ENCODE measurements at places on chromosomes 12 and 14.

GRCh38 chr12:93404961-93405849, 27.5 kb downstream of the NUDT4 start:
- DNase-seq, result no peak

GRCh38 chr12:33052141-33053051, 155.8 kb upstream of the PKP2 start:
- no peak for DNase-seq

DNA sequence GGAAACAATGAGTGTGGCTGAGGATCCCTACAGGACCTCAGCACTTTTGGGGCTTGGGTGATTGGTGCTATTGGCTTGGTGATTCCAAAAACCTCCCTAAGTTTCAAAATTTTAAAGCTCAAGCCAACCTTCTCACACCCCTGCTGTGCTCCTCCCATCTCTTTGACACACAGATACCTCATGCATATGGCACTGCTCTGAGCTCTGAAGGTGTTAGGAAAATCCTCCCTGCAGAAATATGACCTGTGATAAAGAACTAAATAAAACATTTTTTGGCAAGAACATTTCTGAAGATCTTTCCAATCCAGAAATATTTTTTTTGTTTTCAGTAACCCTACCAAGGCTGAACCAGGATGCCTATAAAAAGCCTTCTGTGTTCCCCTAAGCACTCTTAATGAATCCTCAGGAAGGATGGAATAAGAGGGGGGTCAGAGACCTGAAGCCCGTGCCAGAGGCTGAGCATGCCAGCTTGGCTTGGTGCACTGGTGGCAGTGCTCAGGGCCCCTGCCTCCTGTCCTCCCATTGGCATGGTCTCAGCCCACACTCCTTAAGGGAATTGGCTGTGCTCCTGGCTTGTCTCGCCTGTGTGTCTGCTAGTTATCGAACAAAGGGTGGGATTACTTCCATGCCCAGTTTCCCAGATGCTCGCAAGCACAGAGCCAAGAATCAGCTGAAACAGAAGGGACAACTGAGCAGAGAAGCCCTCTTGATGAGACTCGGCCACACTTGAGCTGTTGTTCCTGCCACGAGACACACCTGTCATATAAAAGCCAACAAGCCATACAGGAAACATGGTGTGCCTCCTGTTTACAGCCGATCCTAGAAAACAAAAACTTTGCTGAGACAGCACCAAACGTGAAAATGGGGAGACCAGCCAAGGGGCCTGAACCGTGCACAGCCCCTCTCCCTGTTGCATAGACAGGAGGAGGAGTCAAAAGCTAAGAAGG, 132.7 kb upstream of the EEA1 start:
- DNase-seq, result no peak

DNA sequence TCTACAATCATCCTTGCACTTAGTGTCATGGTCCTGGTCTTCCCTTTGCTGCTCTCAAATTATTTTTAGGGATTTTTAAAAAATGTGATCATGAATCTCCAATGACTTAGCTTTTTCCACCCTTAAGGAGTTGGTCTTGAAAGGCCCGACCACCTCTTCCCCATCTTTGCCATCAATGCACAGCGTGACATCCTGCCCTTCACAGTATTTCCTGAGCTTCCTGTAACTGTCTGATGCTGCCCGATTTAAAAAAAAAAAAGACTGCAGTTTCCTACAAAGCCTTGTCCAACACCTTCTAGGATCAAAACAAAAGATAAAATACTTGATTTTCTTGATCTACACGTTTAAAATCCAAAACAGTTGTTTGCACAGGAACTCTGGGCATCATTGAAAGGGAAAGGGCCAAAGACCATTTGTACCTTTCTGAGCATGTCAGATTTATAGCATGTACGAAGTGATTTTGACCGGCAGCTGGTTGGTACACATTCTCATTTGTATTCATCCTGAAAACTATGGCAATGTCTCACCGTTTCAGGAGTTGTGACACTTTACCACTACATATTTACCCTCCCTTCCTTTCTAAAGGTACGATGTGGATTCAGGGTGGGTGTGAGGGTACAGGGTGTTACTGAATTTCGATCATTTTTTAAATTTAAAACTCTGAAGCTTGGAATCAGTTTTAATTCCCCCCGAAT, 7.4 kb upstream of the ELK3 start:
- no peak for DNase-seq

DNA sequence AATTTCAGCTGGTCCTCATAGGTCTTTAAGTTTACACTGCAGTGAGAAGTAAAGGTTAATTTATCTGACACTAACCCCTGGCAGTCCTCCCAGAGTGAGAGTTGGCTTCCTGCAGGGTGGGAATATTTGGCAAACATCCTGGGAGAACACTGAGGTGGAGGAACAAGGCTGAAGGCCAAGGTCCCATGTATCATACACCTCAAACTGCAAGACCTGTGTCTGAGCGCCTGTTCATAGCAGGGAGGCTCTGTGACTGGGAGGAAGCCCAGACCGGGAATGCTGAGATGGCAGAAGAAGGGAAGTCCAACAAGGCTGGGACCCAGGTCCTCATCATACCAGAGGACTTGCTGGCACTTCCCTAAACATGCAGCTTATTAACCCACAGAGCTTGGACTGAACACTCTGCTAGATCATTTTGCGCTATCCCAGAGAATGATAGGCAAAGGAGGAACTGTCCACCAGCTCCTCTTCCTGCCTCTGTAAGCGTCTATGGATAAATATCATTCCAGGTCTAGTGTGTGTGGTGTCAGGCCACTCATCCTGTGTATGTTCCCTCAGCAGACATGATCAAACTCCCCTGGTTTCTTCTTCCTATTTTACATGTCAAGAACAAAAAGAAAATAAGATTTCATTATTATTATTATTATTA, 199.6 kb upstream of the CNOT2 start:
- DNase-seq, result no peak

DNA sequence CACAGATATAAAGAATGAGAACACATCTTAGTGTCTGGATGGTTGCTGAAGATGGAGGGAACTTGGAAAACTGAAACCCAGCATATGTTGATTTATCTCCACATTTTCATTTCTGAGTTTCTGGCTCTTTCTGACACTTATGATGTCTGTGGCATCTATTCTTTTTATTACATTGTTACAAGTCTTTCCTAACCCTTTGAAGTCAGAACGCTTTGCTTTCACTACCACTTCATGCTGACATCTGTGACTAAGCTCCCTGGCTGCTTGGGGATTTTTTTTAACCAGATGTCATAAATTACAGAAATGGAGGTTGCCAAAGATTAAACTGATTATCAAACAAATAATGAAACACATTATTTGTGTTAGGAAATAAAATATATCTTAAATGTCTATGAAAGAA, 188.7 kb downstream of the KITLG start:
- peak; percentile 19 for DNase-seq

DNA sequence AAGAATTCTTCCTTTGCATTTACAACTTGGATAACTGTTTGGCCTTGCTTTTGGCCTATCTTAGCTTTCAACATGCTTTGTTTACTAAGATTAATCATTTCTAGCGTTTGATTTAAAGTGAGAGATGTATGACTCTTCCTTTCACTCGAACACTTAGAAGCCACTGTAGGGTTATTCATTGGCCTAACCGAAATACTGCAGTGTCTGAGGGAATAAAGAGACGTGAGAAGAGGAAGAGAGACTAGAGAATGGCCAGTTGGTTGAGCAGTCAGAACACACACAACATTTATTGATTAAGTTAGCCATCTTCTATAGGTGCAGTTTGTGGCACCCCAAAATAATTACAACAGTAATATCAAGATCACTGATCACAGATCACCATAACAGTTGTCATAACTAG, 62.3 kb upstream of the CCDC175 start:
- DNase-seq, result no peak

DNA sequence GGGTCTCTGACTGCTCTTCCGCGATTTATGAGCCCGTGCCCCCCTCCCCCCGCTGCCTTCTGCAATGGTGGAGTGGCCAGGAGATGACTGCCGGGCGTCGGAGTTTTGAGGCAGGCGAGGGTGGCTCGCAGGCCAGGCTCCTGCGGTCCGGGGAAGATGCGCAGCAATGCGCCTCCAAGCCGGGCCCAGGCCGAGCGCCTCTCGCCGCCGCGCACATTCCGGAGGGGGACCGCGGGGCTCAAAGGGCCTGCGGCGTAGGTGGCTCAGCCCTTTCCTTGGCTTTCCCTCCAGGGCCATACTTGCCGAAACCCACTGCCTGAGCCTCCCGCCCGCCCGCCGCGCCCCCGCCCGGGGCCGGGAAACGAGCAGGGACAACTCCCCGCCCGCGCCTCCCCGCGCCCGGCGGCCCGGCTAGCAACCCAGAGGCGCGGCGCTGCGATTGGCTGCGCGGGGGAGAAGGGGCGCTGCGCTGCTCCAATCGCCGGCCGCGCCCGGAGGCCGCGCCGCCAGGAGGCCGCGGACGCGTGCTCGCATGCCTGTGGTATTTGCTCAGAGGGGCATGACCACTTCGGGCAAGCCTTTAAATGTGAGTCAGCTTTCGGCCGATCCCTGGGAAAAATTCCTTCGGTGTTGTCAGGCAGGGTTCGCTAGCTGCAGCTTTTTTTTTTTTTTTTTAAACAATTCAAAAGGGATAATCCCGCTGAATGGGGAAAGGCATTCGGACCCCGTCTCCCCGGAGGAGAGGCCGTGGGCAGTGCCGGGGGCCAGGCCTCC, 157.9 kb upstream of the PARP11 start:
- peak; percentile 93 for DNase-seq

DNA sequence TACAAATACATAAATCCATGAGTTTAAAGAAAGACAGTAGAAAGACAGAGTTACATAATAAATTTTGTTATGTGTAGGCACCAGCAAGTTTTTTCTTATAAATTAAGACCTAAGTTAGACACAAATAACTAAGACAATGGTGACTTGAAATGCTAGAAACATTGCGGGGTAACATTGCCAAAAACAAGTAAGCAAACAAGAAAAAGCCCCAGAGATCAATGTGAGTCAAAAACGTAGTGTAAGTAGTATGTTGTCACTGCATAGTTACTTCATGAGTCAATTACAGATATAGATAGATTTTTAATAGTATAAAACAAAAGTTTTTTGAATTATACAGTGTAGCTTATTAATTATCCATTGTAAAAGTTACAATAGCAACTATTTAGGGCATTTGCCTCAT, 83.4 kb downstream of the CNTN1 start:
- no peak for DNase-seq

DNA sequence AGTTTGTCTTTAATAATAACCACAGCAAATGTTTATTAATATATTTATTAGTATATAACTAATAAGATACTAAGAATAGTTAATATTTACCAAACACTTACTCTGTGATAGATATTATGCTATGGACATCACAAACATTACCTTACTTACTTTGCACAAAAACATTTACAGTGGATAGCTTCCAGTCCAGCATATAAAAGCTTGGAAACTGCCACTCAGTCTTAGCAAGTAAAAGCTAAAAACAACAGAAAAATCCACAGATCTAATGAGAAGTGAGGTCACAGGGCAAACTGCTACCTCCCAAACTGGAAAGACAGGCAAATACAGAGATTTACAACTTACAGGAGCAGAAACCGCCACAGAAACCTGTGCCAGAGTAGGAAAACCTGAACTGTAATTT, 99.8 kb downstream of the METTL25 start:
- no peak for DNase-seq

DNA sequence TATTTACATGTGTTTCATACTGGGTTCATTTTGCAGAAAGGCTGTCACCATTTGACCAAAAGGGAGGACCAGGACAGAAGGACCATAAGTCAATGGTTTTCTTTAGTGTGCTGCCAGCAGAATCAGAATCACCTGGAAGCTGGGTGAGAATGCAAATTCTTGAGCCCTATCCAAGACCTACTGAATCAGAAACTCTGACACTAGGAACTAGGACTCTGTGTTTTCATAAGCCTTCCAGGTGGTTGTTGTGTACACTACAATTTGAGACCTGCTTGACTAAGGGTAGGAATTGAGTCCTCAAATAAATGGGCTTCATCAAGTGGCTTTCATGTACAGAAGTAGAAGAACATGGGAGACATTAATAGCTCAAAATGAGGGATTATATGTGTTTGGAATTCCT, 32.2 kb downstream of the PDE6H start:
- DNase-seq, result no peak

DNA sequence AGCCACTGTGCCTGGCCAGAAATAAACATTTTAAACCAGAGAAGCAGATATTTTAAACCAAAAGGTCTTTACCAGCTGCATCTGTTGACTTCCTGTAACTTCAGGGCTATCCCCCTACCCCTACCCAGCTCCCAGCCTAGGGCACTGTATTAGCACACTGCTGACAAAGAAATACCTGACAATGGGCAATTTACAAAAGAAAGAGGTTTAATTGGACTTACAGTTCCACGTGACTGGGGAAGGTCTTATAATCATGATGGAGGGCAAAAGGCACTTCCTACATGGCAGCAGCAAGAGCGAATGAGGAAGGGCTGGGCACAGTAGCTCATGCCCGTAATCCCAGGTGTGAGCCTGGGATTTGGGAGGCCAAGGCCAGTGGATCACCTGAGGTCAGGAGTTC, 26.0 kb downstream of the GEMIN2 start:
- no peak for DNase-seq

GRCh38 chr12:40870981-40871380, 178.7 kb downstream of the CNTN1 start:
- DNase-seq, result no peak

DNA sequence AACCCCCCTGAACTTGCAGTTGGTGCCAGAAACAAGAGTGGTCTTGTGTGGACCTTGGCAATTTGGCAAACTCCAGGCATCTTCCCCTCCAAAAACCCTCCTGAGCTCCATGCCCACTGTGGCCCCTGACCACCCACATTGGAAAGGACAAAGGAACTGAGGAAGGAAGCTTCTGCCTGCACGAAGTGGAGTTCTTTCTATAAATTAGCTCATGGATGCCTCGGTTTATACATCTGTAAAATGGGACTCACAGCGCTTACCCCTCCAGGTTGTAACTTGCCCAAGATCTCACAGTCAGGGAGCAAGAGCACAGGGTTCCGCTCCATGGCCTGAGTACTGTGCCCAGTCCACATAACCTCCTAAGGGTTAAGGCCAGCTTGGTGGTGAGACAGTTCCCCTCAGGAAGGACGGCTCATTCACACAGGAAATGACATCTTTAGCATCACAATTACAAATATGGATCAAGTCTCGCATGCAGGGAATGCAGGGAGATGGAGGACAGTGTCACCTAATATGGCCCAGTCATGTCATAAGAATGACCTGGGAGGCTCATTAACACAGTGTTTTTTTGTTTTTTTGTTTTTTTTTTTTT, 66.6 kb downstream of the CLMN start:
- DNase-seq, result no peak

DNA sequence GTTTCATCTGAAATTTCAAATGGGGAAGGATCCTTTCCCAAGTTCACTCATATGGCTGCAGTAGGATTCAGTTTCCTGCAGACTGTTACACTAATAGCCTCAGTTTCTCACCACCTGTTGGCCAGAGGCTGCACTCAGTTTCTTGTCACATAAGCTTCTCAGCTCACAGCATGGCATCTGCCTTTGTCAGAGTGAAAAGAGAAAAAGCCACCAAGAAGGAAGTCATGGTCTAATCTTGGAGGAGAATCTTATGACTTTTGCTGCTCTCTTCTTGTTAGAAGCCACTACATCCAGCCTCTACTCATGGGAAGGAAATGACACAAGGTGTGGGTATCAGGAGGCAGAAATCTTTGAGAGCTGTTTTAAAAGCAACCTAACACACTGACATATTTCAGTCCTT, 39.4 kb upstream of the BTG1 start:
- DNase-seq, result no peak

- DNase-seq, result no peak
Observed at GRCh38 chr12:67541625-67541991, 106.9 kb upstream of the DYRK2 start.

- DNase-seq, result no peak
Observed at GRCh38 chr12:58196971-58197370, 255.6 kb downstream of the ATP23 start.

All from inflammatory macrophage (primary cell).